ENCODE measurements at places on chromosomes 6 and 20. TPM values are rescaled to one million over a fixed set of nuclear protein-coding genes. Genes with fewer than 3 reads are reported as not detected.
A peak's percentile ranks its signal among the peaks of the same experiment; 100 is the strongest.

The PLA2G7 gene
- not detected for total RNA-seq

The NOX3 gene
- total RNA-seq: not detected

The ATRN gene
- 34.7 TPM for total RNA-seq

The KIAA0408 gene
- not detected for total RNA-seq

The NKX2-2 gene
- not detected for total RNA-seq

The APOBEC2 gene
- total RNA-seq: not detected

The HUS1B gene
- total RNA-seq: 0.72 TPM

The EYA2 gene
- not detected for total RNA-seq

GRCh38 chr6:43515808-43516207, 918 bp downstream of the YIPF3 start:
- DNase-seq: no peak

DNA sequence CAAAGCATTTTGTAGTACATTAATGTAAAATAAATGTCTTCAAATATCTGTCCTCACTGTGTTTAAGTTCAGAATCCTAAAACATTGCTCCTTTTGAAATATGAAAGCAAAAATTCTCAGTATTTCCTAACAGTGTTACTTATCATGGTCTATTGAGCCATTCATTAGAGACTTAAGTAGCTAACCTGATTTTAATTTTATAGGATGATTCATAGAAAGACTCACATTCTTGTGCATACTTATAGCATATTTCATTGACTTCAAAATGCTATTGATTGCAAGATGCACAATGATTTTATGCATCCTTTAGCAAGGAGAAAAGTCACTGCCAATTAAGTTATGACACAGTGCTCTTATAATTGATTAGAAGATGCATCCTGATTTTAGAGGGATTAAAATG, 85.7 kb downstream of the HIVEP1 start:
- DNase-seq: no peak

DNA sequence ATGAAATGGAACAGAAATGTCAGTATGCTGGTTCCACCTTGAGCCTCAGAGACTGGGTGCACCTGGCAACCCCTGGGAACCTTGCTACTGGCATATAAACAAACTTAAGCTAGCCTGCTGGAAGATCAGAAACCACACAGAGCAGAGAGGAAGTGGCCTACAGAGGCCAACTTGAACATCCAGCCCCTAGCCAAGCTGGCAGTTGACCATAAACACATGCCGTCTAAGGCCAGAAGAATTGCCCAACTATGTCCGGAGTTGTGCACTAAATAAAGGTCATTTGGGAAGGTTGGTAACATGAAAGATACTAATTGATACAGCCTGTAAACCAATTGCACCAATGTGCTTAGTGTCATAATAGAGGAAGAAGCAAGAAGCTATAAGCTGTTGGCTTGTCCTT, 266.6 kb upstream of the BTBD3 start:
- DNase-seq: no peak

DNA sequence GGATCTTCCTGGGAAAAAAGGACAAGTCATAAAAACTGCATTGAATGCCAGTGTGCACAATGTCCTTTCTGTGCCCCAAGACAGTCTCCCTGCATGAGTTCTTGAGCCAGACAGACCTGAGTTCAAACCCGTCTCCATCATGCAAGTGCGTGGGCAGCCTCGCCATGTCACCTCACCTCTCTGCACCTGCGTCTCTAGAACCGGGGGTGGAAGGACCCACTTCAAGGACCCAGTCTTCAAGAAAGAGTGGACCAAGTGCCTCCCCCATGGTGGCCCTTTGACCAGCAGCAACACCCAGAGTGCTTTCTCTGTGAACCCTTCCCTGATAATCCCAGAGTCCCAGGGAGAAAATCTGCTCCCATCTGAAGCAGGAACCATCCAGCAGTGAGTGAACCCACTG, 23.5 kb upstream of the ANGPT4 start:
- no peak for DNase-seq

- no peak for DNase-seq
Observed at GRCh38 chr6:32164295-32164694, at the start of gene EGFL8. TSS of gene EGFL8 (plus strand) at chr6:32164595. CDS start at chr6:32166166, 1,571 bp downstream.

- DNase-seq: no peak
Observed at GRCh38 chr20:46355778-46356177, 47.5 kb upstream of the CDH22 start.

GRCh38 chr20:24376311-24377099, 92.9 kb upstream of the SYNDIG1 start:
- DNase-seq: no peak

DNA sequence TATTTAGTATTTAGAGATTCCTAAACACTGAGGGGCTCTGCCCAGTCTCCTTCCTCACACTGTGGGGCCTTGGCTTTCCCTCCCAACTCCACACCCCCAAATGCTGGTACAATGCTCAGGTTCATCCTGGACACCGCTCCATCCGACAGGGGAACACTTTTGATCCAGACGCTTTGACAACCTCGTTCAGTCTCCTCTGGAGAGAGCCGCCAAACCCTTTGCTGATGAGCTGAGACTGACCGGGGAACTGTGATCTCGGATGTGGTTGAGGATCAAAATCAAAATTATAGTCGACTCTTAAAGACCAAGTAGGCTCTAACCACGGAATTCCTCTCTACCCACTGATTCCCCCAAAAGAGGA, 38.8 kb upstream of the HLA-E start:
- no peak for DNase-seq

DNA sequence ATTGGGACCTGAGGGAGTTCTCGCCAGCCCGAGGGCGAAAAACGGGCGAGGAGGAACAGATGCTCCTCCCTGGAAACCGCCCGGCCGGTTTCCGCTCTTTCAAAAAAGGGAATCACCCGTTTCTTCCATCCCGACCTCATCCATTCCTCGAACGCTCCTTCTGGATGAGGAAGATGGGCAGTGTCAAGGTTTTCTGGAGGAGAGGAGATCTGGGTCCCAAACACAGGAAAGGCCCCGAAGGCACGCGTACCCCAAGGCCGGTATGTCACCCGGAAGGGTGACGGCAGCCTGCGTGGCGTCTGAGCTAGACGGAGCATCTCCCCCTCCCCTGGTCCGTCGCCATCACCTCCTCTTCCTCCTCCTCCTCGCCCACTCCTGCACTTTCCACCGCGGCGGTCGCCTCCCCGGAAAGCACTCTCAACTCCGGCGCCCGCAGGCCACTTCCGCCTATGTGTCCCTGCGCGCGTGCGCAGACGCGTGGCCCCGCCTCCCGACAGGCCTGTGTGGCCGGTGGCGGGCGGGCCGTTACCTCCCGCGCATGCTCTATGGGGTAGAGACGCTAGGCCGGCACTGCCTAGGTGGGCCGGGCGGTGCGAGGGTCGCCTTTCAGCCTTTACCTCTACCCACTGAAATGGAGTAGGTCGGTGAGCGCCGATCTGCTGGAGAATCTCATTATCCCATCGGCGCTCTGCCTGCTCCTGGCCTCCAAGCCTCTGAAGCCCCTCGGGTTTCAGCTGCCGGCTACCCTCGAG, at the start of gene SLC35B3:
Gene SLC35B3 (minus strand): TSS at position 453 of the 752 bp plus-strand sequence.
- peak; percentile 95 for DNase-seq

DNA sequence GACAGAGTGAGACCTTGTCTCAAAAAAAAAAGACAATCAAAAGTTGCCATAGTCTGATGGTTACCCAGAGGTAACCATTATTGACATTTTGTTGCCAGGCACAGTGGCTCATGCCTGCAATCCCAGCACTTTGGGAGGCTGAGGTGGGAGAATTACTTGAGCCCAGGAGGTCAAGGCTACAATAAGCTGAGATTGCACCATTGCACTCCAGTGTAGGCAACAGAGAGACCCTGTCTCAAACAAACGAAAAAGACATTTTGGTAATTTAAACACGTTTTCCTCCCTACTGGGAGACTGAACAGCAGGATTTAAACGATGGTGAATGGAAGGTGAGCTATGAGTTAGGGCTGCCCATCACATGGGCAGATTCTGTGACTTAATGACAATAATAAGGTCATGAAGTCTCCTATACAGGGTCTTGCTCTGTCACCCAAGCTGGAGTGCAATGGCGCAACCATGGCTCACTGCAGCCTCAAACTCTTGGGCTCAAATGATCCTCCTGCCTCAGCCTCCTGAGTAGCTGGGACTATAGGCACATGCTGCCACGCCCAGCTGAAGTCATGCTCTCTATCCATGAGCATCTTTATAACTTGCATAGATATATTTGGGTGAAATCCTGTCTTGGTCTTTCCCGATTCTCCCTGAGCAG, 4.2 kb upstream of the ASXL1 start:
- no peak for DNase-seq

DNA sequence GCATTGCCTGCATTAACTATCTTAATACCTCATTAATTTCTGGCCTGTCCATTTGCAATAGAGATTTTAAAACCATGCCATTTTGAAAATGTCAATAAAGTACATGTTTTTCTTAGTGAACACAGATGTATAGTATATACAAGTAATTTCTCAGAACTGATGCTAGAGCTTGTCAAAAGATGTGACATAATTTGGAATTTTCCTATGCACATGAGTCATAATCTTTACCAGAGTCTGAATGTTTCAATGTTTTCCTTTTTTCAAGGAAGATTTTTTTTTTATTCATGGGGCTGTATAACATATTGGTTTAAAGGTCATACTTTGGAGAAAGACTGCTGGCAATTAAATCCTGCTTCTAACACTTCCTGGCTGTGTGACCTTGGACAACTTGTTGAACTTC, 1347.5 kb upstream of the ADGRB3 start:
- DNase-seq: no peak

All from MCF 10A (cell line).